ENCODE measurements at places on chromosomes 7 and 10.
A peak's percentile ranks its signal among the peaks of the same experiment; 100 is the strongest.

DNA sequence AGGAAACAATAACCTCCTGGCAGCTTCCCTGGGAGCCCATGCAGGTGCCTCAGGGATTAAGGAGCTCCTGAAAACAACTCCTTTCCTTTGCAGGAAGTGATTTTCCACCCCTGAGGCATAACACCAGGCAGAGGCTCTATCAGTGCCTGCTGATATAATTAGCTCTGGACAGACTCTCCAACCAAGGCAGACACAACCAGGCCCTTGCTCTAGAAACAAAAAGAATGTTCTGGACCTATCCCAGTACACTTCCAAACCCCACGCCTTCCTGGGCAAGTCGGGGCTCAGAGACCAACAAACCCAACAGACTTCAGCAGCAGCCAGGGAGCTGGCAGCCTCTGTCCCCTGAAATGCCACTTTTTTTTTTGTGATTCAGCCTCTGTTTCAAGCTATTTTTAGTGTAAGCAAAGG is 247.1 kb downstream of the KCNMA1 start:
- no peak for DNase-seq

GRCh38 chr7:476736-477360 is 42.8 kb downstream of the PDGFA start:
- DNase-seq: no peak

- DNase-seq: no peak
Measured at GRCh38 chr7:44814919-44815318, 18.4 kb downstream of the PPIA start.

DNA sequence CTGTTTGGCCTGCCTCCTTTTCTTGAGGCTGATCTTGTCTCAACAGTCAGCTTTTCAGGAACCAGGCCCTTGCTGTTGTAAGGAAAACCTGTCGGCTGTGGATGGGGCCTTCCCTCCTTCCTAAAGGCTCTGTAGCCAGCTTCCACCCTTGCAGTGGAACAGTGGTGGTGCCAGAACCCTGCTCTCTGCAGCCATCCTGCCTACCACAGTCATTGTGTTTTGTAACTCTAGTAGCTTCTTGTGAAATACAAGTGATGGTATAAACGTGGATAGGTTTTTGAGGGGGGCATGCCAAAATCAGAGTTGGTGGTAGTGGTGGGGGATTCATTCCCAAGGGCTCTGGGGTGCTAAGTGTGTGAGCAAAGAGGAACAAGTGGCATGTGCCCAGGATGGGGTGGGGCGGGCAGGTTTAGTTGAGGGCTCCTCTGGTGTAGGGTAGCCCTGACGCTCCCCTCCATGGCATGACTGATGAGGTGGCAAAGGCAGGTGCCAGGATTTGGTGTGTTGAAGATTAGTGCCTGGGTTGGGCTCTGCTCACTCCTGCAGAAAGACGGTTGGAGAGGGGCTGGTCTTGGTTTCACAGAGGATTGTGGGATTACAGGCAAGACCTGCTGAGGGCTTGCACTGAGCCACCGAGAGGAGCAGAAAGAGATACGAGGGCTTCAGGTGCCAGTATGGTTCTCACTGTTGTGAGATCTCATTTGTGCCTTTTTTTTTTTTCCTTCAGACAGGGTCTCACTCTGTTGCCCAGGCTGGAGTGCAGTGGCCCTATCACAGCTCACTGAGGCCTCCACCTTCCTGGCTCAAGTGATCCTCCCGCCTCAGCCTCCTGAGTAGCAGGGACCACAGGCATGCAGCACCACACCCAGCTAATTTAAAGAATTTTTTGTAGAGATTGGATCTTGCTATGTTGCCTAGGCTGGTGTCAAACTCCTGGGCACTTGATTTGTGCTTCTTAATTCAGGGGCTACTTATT is 7.4 kb downstream of the TSPAN14 start:
- no peak for DNase-seq

DNA sequence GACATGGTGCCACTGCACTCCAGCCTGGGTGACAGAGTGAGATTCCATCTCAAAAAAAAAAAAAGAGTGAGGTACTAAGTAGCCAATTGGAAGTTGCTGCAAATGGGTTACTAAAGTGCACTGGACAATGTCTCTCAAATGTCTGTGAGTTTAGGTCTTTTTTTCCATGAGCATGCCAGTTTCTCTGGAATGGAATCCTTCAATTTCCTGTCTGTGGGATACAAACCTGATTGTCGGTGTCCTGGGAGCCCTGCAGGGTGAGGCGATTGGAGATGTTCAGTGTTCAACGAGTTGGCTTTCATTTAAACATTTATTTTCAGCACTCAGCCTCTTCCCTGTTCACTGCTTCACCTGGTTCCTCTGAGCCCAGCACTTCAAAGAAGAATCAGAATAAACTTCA is 5.3 kb upstream of the CALD1 start:
- DNase-seq: no peak

- peak; percentile 23 for DNase-seq
Measured at GRCh38 chr7:28408960-28409715, 3.2 kb upstream of the CREB5 start.

GRCh38 chr10:49352323-49352722 is 43.6 kb downstream of the DRGX start:
- no peak for DNase-seq

- no peak for DNase-seq
Measured at GRCh38 chr10:35126062-35126529, 550 bp upstream of the CREM start.

DNA sequence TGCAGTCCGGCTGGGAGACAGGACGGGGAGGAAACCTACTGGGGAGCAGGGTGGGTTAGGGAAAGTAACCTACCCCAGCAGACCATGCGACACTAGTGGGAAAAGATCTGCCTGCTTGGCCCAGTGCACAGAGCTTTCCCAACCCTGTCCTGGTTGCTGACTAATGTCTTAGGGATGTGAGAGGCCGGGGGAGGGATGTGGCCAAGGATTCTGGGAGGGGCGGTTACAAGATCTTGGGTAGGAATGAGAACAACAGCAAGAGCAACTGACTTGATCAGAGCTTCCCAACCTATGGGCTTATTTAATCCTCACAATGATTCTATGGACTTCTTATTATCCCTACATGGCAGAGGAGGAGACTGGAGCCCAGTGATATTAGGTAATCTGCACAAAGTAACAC is 24.0 kb upstream of the EIF5AL1 start:
- DNase-seq: no peak

GRCh38 chr7:150379441-150380379 is 580 bp downstream of the ZNF775 start:
- DNase-seq: no peak

DNA sequence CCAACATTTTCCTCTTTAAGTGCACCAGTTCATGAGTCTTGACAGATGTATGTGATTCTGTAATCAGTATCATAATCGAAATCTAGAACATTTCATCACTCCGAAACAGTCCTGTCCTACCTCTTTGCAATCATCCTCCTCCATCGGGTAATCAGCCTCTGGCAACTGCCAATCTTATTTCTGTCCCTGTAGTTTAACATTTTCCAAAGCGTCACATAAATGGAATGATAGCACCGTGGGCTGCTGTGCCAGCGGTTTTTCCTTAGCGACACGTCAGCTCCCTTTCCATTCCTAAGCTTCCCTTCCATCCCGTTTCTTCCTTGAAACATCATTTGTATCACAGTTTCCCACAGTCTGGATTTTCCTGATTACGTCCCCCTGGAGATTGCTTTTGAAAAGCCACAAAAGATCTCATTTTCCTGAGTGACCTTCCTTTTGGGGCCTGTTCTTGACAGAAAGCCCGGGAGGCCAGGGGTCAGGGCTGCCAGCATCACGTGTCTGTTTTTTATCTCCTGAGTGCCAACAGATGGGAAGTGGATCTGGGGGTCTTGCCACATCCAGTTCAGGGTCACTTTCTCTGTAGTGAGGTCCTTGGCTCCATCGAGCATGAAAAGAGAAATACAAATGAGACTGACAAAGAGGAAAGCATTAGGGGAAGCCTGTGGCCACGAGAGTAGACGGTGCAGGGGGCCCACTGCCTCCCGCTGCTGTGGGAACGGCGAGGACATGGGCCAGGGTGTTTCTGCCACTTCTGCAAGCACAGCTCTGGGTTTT is 31.6 kb downstream of the TMEM120A start:
- DNase-seq: no peak

- peak; percentile 45 for DNase-seq
Measured at GRCh38 chr10:97319671-97320479, 804 bp downstream of the FRAT1 start.

GRCh38 chr10:133262696-133263095 is 14.0 kb downstream of the ADAM8 start:
- DNase-seq: no peak

DNA sequence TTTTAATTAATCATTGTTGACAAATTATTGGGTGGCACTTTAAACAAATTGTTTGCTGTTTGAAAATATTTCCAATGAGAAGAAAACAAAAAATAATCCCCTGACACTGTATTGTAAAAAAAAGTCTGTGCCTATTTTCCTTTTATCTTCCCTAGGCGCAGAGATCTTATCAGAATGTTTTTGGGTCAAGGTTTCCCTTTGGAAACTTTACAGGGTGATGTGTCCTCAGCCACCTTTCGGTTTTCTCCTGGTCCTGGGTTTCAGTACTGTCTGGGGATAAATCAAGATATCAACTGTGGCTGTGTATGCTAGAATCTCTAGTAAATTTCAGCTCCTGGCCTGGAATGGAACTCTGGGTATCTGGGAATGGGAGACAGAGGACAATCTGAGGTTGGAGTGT is 1.4 kb downstream of the ZNF107 start:
- no peak for DNase-seq

- DNase-seq: no peak
Measured at GRCh38 chr10:103241262-103242011, 4.2 kb upstream of the RPEL1 start.

DNA sequence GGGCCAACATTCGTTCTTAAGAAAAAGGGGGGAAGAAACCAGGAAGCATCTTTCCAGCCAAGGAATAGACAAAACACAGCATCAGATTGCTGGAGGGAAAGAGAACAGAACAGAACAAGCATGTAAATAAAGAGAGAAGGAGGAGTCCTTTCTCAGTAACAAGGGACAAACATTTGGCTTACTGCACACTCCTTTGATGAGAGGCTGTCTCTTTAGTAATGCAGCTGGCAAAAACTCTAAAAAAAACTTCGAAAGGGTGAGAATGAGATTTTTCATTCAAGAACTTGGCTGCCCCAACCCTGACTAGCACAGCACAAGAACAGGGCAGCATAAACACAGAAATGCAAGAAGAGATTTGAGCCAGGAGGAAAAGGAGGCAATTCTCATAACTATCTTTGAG is 38.9 kb upstream of the IL6 start:
- no peak for DNase-seq

DNA sequence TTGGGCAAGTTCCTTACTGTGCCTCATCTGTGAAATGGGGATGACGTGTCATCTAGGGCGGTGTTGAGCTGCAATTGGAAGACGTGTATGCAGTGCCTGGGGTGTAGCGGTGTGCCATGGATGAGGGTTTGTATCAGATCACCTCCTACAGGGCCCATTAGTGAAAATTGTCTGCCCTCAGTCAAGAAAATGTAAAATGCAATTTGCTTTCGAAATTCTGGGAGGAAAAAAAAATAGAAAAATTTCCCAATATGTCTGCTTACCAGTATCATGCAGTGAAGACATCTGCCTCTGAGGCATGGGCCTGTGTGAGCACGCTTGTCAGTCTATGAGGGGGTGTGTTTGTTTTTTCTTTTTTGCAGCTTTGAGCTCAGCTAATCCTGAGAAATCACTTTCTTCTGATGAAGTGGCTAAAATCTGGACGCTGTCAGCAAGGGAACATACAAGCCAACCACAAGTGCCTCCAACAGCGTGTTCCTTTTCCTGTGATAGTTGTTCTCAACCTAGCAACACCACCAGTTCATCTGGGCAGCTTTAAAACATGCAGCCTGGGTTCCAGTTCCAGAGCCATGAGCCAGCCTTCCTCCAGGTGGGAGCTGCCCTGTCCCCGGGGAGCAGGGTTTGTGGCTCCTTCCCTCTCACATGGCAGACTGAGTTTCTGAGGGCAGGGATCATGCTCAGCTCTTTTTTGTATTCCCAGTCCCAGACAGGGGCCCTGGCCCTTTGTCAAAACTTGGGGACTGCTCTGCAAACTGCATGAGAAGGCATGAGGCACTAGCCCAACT is 10.3 kb downstream of the FAM241B start:
- DNase-seq: no peak

DNA sequence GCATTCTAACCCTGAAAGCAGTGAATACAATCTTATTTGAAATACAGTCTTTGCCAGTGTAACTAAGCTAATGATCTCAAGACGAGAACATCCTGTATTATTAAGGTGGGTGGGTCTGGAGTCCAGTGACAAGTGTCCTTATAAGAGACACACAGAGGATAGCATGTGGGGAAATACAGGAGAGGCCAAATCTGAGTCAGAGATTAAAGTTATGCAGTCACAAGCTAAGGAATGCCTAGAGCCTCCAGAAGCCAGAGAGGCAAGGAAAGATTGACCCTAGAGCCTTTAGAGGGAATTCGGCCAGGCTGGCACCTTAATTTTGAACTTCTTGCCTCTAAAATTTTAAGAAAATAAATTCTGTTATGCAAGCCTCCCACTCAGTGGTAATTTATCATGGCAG is 87.5 kb upstream of the HGF start:
- DNase-seq: no peak

DNA sequence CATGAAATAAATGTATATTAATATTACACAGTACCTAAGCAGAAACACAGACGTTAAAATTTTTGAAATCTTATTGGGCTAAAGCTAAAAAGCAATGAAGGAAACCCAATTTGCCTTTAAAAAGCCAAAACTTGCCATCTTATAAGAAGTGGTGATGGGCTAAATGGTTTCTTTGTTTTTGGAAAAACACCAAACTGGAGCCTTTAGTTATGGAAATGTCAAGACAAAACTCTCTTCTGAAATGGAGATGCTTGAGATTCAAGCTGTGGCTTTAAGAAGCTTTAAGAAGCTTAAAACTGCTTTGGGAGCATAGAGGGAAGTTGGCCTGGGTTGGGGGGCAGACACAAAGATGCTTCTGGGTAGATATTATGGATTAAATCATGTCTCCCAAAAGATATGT is 277.0 kb downstream of the GFRA1 start:
- DNase-seq: no peak

- DNase-seq: no peak
Measured at GRCh38 chr10:82251222-82251906, 376.4 kb downstream of the NRG3 start.

GRCh38 chr10:63208986-63209385 is 75.9 kb downstream of the NRBF2 start:
- DNase-seq: no peak

DNA sequence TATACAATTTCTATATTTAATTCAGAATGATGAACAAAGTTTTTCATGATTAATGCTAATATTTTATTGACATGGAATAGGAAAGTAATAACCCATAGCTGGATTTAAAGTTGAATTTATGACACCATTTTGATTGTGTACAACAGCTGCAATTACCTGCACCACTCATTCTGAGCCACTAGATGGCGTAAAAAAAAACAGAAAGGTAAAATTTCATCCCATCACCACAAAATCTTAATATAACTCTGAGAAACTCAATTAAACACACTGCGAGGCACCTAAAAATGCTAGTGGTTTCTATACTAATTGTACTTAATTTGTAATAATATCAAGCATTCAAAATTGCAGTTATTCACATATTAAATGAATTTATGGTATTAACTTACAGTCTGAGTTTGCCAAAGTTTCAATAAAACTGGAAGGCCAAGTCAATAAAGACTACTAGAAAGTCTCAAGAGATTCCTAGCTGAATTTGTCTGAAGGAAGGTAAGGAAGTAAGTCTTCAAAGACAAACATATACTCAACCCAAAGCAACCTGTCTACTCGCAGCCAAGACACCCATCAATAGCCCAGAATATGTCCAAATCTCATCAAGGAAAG is 182.5 kb downstream of the SKAP2 start:
- no peak for DNase-seq

Measured in stimulated activated CD8-positive, alpha-beta memory T cell treated with anti-CD3 and anti-CD28 coated beads, Interleukin-2, amount 100 ng/mL, for 1 hour (primary cell).